Cortex of kidney (tissue), 1 donor: ENCODE measurements at places on chromosomes 2 and 18.

DNA sequence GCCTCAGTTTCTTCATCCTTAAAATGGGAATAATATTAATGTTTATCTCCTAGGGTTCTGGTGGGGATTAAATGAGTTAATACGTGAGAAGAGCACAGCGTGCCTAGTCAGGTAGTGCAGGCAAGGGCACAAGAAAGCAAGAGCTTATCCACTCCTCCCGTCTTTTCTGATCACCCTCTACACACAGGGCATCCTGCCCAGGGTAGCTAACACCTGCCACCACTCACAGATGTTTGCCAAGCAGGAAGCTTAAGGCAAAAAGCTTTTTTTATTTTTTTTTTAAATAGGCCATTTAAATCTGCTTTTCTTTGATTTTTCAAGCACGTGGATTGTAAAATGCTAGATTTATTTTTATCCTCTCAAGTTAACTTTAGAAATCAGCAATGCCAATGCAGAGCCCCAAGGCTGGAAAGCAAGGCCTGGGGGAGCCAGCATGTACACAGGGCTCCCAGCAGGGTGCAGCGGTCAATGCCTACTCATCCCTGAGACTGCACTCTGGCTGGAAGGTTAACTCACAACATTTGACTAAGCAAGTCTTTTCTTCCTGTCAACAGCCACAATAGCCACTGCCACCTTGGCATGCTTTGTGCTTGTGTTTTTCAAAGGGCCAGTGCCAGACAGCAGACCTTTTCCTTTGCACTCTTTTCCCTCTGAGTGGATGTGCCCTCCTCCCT, 86.5 kb upstream of the ACAA2 start:
- DNase-seq = no peak

DNA sequence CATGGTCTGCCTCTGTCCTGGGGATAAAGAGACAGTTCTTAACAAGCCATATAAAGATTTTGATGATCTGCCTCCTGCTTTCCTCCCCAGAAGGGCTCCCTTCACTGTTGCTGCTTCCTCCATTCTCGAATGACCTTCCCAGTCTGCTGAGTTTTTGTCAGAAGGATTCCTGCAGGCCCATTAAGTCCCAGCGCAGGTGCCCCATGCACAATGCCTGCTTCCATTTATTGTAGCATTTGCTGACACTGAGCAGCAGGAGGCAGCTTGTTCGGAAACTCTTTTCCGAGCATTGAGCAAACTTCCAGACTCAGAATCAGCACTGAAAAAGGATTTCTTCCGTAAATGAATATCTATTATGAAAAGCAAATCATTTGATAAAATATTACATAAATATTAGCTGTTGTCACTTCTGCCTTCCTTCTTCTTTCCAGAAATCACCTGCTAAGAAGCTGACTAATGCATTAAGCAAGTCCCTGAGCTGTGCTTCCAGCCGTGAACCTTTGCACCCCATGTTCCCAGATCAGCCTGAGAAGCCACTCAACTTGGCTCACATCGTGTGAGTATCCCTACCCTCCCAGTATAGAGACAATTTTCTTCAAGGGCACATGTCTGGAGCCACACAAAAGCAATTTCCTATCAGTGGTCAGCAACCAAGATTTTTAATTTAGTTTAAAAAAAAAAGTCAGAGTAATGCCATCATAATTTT, 110.4 kb downstream of the DTNA start:
- no peak for DNase-seq

- DNase-seq = no peak
Observed at GRCh38 chr2:74414441-74414840, 7.0 kb downstream of the C2orf81 start.

GRCh38 chr2:222938327-222938726, 77.5 kb downstream of the ACSL3 start:
- DNase-seq = no peak

- DNase-seq = no peak
Observed at GRCh38 chr2:34738691-34739090, 1139.6 kb upstream of the FAM98A start.

- no peak for DNase-seq
Observed at GRCh38 chr2:141329964-141330363, 800.9 kb downstream of the LRP1B start.

GRCh38 chr18:67977067-67977616, 460.6 kb upstream of the DSEL start:
- no peak for DNase-seq
